LNCaP clone FGC (cell line): ENCODE measurements at places on chromosomes 2 and 18.

DNA sequence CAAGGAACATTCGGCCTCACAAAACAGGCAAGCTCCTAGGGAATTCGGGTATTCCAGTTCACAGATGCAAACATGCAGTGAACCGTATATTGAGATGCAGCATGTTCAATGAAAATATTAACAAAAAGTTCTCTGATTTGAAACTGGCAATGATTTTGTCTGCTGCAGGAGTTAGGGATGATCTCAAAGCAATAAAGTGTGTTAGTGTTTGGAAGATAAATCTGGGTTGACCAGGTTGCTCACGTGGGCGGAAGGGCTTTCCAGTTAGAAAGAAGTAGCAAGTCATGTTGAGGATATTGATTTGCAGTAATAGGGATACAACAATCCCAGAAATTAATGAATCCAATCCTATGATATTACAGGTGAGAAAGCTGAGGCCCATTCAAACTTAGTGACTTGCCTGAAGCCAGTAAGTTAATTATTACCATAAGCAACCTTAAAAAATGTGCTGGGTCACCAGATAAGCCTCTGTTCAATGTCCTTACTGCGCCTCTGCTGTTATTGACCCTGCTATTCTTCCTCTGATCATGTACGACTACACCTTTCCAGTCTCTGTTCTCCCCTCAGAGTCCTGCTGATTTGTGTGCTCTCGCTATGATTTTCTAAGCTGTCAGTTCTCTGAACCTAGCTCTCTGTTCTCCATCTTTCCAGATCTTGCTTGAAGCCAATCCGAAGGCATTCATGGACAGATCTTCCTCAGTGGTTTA is 370.8 kb downstream of the DSEL start:
- DNase-seq, result no peak

DNA sequence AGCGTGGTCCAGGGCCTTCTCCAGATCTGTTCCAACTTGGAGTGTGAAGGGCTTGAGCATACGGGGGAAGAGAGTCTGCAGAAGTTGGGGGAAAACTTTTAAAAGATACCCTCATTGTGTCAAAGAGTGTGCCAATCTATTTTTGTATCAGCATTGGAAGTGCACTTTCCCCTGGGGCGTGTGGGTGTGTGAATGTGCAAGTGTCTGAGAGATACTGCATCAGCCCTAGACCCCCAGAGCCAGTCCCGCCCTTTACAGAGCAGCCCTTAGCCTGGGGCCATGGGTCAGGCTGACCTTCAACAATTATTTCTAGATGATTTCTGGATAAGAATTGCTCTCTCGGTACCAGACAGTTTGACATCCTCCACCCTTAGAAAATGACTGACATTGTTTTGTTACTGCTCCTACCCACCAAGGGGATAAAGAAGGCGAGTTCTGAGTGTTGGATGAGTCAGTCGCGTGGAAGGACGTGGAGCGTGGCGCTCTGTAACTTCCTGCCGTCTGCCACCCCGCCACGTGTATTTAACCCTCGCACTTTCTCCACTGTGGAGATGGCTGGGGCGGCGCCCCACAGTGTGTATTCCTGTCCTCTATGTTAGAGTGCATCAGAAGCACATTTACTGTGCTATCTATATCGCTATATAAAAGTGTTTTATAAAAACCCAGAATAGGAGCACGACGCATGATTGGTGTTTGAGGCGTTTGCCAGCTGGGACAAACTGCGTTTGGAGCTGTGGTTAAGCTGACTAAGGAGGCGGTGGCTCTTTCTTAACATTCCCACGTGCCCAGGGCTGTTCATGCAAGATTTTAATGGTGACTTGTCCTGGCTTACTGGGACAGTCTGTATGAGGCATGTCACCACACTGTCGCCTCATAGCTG is 122.6 kb downstream of the CABLES1 start:
- no peak for DNase-seq

- DNase-seq, result no peak
Observed at GRCh38 chr2:199458009-199458805, 468 bp upstream of the SATB2 start.

DNA sequence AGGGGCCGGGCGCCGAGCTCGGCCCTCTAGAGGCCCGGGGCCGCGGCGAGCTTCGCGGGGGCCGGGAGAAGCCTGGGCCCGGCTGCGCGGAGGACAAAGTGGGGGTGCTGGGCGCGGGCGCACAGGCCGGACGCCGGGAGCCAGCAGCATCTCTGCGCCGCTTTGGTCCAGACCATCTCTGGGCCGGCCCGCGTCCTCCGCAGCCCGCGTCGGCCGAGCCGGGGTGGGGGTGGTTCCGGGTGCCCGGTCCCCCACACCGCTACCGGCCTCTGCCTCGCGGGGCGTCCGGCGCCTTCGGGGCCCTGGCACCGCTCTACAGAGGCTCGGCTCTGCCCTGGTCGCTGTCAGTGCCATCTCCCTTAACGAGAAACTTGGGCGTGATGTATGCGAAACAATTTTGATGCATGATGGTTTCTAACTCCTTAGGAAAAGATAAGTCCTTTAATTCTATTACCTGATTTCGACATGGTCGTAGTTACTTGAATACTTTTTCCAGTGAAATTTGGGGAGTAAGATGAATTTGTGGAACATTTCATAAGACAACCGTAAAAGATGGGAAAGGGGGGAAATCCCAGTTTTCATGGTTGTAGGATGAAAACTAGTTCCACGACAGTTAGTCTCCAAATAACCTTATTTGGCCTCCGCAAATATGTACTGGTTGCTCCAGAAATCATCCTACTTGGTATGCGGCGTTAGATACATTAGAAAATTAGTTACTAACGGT is 562 bp downstream of the TWSG1 start:
- DNase-seq, result no peak

DNA sequence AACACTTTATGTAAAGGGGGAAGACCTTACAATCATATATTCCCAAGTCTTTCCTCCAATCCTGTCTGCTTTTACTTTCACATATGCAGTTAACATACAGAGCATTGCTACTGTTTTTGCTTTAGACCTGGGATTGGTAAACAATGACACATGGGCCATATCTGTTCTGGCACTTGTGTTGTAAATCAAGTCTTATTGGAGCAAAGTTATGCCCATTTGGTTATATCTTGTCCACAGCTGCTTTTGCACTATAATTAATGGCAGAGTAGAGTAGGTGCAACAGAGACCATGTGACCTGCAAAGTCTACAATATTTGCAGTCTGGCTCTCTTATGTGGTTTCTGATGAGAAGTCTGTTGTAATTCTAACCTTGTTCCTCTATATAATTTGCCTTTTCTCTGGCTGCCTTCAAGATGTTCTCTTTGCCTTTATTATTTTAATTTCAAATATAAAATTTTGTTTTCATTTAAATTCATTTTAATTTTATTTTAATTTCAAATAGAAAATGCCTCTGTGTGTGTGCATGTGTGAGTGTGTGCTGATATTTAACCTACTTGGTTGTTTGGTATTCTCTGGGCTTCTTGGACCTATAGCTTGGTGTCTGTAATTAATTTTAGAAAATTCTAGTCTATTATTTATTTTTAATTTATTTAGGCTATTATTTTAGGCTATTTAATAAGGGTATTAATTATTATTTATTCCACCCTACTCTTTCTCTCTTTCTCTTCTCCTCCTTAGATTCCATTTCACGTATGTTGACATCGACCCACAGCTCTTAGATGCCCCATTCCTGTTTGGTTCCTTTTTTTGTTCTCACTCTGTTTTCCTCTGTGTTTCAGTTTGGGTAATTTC is 16.8 kb upstream of the LPIN1 start:
- no peak for DNase-seq
